ENCODE measurements at places on chromosomes 12 and 14.

GRCh38 chr14:30410986-30411385 lies 148.0 kb upstream of the G2E3 start:
- no peak for DNase-seq

DNA sequence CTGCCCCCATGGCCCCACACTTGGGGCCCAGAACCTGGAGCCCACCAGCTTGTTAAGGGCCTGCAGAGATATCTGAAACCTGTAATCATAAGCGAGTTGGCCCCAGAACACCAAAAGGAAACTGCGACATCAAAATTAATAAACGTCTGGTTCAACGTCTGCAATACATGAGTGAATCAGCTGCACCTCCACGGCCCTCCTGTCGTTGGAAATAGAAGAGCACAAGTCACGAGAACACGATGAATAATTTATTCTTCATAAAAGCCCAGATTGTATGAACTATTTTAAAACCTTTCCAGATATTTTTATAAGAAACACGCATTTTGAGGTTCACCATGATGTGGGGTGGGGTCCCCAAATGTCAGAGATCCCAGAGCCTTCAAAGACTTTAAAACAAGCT lies 9.7 kb upstream of the CMKLR1 start:
- DNase-seq, result no peak

- peak; percentile 13 for DNase-seq
These were observed 49.9 kb downstream of the LRRC74A start for GRCh38 chr14:76876076-76876475.

GRCh38 chr14:49972823-49973222 lies 79.9 kb downstream of the ARF6 start:
- no peak for DNase-seq

GRCh38 chr12:77384941-77385340 lies 319.6 kb upstream of the E2F7 start:
- DNase-seq, result no peak

DNA sequence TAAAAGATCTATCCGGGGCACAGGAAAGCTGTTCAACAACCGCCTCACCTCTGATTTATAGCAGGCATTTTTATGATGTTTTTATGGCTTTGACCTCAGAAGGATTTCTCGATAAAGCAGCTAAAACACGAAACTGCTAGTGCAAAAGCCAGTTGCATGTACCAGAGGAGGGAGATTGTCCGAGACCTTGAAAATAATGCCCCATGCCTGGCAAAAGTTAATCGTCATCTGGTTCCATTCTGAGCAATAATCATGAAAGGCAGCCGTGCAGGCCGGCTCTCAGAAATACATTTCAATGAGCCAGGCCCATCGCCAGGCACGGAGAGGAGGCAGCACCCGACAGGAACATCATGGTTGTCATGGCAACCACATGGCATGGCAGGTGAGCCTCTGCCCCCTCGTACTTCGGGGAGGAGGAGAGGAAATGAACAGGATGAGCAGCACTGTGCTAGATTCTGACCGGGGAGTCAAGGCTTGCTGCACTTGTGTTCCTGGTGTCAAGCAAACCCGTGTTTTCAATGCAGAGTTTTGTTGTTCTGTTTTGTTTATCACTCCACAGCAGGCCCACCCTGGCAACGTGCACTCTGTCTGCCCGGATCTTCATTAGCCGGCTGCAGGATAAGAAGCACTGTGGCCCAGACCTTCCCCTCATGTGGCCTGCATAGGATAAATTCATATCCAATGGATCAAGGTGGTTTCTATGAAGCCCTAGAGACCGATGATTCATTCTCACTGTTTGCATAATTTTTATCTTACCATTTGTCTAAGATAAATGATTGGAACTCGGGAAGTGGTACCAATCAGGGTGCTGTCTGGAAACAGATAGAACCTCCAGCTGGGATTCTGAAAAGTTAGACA lies 160.2 kb downstream of the RIMBP2 start:
- DNase-seq, result no peak

GRCh38 chr14:63682727-63683593 lies 41.3 kb upstream of the WDR89 start:
- no peak for DNase-seq

DNA sequence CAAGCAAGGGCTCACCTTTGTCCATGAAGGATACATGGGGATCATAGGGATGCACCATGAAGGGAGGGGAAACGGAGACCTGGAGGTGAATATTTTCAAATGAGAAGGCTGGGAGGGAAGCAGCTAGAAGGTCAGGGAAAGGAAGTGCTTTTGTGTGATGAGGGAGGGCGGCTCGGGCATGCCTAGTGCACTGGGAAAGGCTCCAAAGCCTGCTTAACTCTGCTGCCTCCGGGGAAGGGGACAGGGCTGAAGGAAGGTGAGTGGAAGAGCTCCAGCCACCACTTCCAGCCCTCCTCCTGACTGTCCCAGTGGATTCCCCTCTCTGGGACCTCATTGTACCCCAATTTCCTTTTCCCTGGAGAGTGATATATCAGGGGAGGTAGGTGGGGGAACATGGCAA lies 149.4 kb upstream of the PRMT8 start:
- no peak for DNase-seq

DNA sequence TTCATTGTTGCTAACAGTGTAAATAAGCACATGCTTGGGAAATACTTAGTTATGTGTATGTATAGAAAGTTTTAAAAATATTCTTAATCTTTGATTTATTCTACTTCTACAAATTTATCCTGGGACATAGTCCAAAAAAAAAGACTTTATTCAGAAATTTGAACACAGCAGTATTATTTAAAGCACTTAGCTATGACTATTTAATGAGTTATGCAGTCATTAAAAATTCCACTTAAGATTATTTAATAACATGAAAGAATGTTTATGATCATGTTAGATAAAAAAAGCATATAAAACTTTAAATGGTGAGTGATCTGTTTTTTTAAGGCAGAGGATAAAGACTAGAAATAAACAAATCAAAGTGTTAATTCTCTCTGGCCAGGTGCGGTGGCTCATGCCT lies 78.3 kb downstream of the BAZ1A start:
- no peak for DNase-seq

- DNase-seq, result no peak
These were observed 199.4 kb upstream of the LRIG3 start for GRCh38 chr12:59119676-59120075.

DNA sequence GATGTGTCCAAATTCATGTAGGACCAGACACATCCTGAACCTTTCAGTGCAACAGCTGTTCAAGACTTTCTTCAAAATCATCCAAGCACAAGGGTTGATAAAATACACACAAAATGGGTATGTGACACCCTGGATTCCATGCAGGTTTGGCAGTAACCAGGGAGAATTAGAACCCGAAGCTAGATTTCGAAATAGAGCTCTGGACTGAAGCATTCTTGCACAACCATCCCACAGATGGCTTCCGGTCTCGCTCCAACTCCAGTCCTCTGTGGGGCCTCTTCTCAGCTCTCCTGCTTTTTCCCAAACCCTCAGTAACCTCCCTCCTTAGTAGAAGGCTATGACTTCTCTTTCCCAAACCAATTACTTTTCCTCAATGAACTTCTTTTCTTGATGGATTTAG lies 171.3 kb downstream of the TTC7B start:
- no peak for DNase-seq

- no peak for DNase-seq
These were observed 23.9 kb downstream of the GPR19 start for GRCh38 chr12:12671850-12672660.

DNA sequence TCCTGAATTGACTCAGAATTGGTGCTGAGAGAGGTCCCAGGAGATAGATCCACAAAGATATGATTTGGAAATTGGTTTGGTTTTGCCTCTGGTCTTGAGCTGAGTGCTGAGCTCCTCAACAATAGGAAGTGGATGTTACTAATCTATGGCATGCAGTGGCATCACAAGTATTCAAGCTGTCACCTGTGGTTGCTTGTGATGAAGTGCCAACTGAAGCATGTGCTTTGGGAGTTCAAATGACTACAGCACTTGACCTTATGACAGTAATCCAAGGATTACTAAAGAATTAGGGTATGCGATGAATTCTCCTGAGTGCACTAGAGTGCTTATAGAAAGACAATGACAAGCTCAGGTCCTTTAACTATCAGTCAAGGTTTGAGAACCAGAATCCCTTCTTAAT lies 406.2 kb downstream of the NOVA1 start:
- no peak for DNase-seq

- DNase-seq, result no peak
These were observed 378.1 kb downstream of the ALG10 start for GRCh38 chr12:34400411-34400881.

GRCh38 chr14:93953739-93954515 lies 22.4 kb downstream of the ASB2 start:
- no peak for DNase-seq

GRCh38 chr14:100988411-100988900 lies 84.9 kb upstream of the RTL1 start:
- no peak for DNase-seq

All from activated naive CD8-positive, alpha-beta T cell treated with anti-CD3 and anti-CD28 coated beads, Interleukin-2, amount 50 U/mL, for 16 hours (primary cell).